BJ (cell line): ENCODE measurements at places on chromosomes 7 and 10. TPM values are rescaled to one million over a fixed set of nuclear protein-coding genes. Genes with fewer than 3 reads are reported as not detected.

- DNase-seq: no peak
Observed at GRCh38 chr7:83060218-83060617, 102.5 kb downstream of the PCLO start.

SCART1 gene
- polyA plus RNA-seq: 0.89 and 1.3 TPM in 2 replicates

AKR1C2 gene
- 0.37 and 0.98 TPM in 2 replicates for polyA plus RNA-seq

GRCh38 chr7:98354511-98355249 lies 46.2 kb downstream of the BAIAP2L1 start:
- no peak for DNase-seq

GRCh38 chr7:43764039-43764761 lies 5.7 kb downstream of the BLVRA start:
- DNase-seq: no peak

DNA sequence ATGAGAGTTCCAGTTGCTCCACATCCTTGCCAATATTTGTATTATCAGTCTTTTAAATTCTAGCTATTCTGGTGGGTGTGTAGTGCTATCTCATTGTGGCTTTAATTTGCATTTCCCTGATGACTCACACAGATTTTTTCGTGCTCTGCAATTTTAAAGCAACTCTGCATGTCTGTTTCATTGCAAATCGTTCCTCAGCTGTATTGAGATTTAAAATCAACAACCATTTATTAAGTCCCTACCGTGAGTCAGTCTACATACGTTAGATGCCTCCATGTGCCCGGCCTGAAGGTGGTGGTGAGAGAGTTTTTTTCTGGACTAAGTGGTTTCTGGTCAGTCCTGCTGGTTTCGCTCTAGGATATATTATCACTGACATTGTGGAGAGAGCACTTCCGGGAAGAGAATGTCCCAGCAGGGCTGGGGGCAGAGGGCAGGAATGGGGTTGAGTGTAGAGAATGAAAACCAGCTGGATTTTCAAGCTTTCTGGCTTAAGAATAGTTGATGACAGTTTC lies 8.4 kb upstream of the HYCC1 start:
- DNase-seq: peak; percentile 61

GRCh38 chr7:158655507-158655906 lies 49.1 kb downstream of the NCAPG2 start:
- no peak for DNase-seq

PSMC2 gene
- polyA plus RNA-seq: 103 and 179 TPM in 2 replicates

DNA sequence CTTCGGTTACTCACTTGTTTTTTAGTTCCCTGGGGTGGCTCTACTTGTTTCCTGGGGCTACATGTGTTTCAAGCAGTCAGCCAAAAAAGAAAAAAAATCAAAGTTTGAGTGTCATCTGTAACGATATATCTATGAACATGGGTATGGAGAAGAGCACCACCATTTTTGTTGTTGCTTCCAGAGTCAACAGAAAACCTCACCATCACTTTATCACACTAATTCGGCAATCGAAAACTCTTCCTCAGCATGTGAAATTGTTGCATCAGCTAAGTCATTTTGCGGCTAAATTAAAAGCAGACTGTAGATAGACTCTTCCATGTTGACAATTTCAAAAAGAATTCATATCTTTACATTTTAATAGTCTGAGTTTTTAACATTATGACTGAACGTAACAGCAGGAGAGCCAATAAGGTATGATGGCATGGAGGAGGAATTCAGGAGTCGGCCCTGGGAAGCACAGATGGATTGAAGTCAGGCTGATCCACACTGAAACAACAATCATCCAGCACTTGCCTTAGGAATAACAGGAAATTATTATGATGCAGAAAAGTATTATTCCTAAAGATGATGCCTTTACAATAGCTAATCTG lies 455.7 kb upstream of the KLF6 start:
- peak; percentile 68 for DNase-seq

WASL gene
- 4.0 and 6.6 TPM in 2 replicates for polyA plus RNA-seq

SLC16A12 gene
- 0.02 and 0.06 TPM in 2 replicates for polyA plus RNA-seq

GRCh38 chr7:7505915-7506314 lies 29.8 kb downstream of the COL28A1 start:
- DNase-seq: no peak

DNA sequence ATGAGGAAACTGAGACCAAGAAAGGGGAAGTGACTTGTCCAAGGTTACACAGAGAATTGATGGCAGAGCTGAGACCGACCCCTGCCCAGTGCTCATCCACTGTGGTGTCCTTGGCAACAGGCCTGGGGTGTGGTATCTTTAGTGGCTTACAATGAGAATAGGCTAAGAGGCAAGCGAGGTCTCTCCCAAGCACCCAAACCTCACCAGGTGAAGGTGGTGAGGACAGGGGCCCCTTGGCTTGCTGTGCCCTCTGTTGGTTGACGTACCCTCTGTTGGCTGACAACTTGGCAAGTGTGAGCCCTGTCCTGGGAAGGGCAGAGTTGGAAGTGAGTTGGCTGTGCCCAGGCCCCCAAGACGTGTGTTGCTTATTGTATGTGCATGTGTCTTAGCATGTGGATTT lies 166.9 kb downstream of the GRK5 start:
- no peak for DNase-seq

GRCh38 chr10:74072503-74072902 lies 74.6 kb downstream of the VCL start:
- DNase-seq: no peak

DNA sequence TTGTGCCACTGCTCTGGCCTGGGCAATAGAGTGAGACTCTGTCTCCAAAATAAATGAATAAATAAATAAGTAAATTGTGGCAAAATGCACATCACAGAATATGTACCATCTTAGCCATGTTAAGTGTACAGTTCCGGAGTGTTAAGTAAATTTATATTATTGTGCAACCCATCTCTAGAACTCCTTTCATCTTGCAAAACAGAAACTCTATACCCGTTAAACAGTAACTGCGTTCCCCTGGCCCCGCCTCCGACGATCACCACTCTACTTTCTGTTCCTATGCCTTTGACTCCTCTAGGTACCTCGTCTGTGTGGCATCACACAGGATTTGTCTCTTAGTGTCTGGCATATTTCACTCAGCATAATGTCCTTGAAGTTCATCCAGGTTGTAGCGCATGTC lies 356.4 kb upstream of the FOXK1 start:
- no peak for DNase-seq

DNA sequence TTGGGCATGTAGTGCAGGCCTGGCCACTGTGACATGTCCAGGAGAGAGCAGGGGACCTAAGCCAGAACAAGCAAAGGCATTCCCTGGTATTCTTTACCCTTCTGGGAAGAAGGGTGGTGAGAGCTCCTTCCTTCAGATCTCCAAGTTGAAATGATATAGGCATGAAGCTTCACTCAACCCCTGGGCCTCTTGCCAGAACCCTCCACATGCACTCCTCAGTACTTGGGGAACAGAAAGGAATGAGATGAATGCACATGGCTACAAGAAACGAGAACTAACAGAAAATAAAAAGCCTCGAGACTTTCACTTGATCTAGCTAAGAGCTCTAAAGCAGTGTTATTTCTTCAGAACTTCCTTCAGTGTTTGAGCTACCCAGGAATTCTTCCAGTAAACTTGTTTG lies 262.2 kb downstream of the ETV1 start:
- DNase-seq: no peak

- DNase-seq: no peak
Observed at GRCh38 chr10:14485986-14486385, 155.3 kb upstream of the FRMD4A start.

GRCh38 chr10:8830876-8831275 lies 776.4 kb downstream of the GATA3 start:
- DNase-seq: no peak

GPR158 gene
- 0.01 TPM in 1 of 2 replicates, not detected in the other for polyA plus RNA-seq

DNA sequence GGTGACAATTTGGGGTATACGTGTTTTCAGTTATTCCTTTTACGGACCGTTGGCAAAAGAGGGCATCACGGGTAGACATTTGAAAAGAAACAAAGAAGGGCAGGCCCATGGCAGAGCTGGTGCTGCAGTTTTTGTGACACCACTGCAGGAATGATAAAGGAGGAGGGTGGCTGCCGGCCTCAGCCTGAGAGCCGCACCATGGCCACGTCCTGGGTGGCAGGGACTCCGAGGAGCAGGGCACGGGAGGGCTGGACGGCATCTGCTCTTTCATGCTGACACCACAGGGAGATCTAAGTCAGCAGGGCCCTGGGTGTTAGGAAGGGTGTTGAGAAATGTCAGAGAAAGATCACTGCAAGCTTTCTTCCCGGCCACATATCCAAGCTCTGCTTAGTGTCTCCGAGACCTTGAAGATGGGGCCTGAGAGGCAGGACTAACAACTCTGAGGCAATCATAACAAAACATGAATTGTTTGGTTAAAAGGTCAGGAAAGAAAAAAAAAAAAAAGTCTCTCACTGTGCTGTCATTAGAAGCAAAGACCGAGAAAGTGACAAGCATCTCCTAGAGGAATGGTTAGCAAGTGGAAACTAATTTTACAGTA lies 36.6 kb downstream of the INSYN2A start:
- DNase-seq: no peak

DNA sequence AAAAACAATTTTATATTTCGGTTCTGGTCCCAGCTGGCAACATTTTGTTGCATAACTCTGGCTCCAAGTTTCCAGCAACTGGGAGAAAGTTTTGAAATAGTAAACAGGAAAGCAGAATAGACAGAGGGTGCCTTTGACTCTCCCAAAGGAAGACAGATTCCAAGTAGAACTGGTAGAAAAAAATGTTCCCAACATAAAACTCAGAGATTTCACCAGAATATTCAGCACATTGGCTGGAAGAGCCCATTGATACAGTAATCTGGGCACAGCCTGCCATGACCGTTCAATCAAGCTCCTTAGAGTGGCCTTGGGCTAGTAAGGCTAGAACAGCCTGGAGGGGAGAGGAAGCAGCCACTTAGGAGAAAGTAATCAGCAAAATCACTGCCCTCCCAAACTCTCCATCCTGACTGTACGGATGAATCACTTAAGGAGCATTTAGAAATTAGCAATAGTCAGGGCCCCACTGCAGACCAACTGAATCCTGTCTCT lies 120.4 kb downstream of the CUBN start:
- DNase-seq: no peak

DNA sequence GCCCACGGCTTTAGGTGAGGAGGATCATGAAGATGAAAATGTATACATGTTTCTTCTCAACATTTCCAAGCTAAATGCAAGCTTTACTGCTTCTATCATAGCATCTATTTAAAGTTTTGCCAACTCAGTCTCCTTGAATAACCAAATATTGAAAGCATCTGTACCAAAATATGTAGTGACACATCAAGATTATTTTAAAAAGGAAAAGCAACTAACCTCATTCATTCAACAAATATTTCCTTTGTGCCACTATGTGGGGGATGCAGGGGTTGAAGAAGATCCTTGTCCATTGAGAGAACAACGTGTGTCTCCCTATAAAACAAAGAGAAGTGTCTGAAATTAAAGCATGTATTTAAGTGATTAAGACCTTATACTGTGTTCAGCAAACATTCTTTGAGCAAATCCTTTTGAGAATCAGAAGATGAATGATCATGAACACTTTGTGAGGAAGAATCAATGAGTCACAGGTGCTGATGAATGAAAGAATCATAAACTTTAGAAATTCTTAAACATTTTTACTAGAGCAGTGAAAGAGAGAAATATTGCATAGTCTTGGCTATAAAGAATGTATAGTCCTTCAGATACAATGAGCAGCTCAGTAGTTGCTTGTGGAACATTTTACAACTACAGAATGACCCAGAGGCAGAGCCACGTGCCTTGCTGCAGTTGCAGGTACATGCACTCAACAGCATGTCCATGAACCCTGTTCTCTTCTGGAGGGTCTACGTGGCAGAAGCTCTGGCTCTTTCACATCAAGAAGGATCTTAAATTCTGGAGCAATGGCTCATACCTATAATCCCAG lies 13.9 kb downstream of the TAS2R60 start:
- peak; percentile 26 for DNase-seq

DNA sequence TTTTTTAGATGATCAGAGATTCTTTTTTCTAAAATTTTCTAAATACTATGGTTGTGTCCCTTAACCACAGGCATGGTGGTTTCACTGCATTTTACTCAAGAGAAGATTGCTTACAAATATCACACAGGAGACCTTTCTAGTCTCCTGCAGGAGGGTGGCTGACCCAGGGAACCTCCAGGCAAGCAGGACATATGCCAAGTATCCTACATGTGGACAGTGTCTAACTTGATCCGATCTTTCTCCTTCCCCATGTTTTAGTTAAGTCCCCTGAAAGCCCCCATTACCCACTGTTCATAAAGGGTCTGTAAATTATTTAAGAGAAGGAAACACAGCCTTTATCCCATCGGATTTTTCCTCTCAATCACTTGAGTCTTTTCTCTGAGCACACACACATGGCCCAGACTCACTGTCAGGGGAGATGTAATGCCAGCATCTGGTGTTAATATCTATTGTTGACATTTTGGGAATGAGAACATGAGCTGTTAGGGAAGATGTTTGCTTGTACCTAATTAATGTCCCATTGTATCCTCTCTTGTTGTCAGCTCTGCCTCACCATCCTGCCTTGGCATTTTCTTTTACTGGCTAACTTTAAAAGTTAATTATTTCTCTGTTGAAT lies 755.2 kb downstream of the AUTS2 start:
- DNase-seq: no peak

DNA sequence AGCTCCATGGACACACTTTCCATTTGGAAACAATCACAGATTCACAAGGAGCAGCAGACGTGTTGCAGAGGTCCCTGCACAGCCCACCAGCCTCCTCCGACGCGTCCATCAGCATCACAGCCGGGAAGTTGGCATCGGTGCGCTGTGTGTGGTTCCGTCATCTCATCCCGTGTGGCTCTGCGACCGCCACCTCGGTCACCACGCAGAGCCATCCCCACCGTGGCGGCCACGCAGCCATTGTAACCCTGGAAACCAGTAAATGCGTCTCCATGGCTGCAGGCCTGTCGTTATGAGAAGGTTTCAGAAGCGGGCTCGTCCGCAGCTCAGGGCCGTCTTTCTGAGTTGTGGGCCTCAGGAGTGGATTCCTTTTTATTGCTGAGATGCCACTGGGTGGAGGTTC lies 36.0 kb downstream of the FOXK1 start:
- no peak for DNase-seq

DNA sequence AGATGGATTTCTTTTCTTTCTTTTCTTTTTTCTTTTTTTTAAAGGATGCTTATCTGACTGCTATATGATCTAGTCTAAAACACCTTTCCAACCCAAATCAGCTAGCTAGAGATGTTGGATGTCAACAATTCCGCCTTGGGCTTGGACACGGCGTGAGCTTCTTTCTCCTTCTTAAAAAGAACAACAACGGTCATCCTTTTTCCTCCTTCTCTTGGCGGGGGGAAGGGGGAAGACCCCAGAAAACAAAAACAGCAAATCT lies 1.0 kb downstream of the BEND7 start:
- no peak for DNase-seq

INMT gene
- polyA plus RNA-seq: 1.3 TPM in 2 replicates

SH2D4B gene
- polyA plus RNA-seq: not detected in 2 replicates

ENKUR gene
- 0.06 TPM in 1 of 2 replicates, not detected in the other for polyA plus RNA-seq

- no peak for DNase-seq
Observed at GRCh38 chr7:43771573-43771972, 13.1 kb downstream of the BLVRA start.

LRRD1 gene
- polyA plus RNA-seq: 0.06 TPM in 1 of 2 replicates, not detected in the other
